ENCODE measurements at places on chromosomes 2 and 18.

DNA sequence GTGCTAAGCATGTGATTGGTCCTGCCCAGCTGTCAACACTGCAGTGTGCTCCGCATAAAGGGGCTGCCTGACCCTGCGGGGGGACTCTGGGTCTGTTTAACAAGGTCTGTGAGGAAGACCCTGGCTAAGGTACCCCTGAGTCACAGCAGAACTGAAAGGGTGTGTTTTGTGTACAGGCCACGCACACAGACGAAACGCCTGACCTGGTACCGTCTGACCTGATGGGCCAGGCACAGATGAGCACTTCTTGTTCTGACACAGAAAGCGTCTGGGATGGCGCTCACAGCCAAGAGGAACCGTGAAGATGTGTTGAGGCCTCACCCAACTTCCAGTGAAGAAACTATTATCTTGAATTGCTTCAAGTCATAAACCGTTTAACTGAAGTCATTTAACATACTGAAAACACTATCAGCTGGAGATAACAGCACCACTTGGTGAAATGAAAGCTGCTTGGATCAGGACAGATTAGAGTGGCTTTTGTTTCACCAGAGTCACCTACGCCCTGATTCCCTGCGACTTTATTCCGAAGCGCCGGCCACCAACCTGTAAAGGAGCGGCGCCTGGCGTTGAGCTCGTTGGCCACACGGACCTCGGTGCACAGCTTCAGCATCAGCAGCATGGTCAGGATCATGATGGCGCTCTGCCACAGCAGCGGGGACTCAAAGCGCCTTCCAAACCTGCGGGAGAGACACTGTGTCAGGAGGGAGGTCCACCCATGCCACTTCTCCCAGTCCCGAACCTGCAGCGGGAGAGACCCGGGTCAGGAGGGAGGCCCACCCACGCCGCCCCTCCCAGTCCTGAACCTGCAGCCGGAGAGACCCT is 8.5 kb downstream of the SLC66A2 start:
- no peak for DNase-seq

DNA sequence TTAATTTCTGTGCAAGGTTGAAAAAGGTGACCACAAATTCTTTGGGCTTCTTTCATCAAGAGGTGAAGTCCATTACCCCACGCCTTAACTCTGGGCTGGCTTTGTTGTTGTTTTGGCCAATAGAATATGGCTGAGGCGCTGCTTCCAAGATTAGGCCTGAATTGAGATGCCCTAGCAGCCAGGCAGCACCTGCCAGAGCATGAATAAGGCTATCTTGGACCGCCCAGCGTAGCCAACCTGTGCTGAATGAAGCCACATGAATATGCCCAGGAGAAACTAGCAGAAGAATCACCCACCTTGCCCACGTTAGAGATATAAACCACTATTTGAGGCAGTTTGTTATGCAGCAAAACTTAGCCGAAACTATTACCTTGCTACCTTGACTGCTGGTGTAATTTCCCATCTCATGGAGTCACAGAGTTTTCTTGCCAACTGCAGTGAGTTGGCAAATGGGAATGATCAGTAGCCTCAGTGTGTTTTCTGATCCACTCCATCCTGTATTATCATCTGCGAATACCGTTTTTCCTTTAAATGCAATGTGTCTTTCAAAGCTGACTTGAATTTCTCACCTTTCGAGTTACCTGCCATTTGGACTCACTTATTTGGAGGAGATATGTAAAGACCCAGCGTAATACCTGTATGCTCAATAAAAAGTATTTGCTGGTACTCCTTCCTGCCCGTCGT is 679 bp downstream of the TSGA10 start:
- DNase-seq: no peak

GRCh38 chr2:229270551-229271410 is at the start of gene PID1:
PID1 (minus strand) TSS chr2:229271287; CDS start chr2:229271043, 244 bp downstream.
- no peak for DNase-seq

DNA sequence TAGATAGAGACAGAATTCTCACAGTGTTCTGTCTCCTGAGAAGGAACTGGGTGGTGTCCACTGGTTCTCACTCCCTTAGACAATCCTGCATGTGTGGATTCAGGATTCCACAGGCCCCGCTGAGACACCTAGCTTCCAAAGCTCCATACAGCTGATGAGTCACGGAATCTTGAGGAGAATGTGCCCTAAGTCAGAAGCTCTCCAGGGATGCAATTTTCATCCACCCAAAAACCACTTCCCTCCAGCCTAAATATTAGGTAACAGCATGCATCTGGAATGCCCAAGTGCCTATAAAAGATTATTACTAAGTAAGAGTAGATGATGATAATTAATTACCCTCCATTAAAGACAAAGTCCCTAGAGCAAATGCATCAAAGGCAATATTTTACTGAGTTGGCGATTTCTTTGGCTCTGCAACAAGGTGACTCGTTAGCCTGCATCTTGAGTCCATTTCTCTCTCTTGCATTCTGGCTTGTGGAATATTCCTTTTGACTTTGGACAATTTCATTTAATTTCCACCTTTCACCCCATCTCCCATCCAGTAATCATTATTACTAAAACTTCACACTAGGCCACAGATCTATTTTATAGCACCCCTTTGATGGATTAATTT is 475.1 kb downstream of the TNS1 start:
- peak; percentile 58 for DNase-seq

- no peak for DNase-seq
These were observed 27.5 kb downstream of the CDH20 start for GRCh38 chr18:61360404-61361383.

DNA sequence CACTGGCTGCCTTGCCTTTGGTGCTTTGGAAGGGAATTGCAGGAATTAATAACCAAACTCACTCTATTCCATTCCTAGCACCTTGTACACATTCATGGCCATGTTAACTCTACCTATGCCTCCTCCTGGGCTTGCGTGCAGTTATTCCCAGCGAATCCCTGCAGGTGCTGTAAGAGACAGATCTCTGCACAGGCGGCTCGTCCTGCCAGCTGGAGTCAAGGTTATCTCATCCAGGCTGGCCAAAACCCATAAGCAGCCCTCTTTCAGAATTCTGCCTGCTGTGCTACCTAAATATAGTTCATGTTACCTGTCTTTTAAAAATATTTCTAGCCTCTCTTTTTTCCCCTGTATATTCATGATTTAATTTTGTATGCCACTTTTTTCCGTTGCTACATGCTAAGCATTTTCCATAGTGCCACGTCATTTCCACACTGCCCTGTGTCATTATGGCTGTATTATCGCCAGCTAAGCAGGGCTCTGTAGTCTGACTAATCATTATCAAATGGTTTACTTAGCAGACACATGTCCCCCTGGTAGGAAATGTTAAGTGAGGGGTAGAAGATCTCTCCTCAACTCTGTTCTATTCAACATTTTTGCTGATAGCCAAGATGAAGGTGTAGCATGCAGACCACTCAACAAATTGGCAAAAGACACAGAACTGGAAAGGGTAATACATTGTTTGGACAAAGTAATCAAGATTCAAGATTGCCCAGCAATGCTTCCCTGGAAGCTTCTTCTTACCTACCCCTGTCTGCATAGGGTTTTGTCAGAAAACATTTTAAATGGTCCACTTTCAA is 79.7 kb upstream of the TAF1B start:
- no peak for DNase-seq

DNA sequence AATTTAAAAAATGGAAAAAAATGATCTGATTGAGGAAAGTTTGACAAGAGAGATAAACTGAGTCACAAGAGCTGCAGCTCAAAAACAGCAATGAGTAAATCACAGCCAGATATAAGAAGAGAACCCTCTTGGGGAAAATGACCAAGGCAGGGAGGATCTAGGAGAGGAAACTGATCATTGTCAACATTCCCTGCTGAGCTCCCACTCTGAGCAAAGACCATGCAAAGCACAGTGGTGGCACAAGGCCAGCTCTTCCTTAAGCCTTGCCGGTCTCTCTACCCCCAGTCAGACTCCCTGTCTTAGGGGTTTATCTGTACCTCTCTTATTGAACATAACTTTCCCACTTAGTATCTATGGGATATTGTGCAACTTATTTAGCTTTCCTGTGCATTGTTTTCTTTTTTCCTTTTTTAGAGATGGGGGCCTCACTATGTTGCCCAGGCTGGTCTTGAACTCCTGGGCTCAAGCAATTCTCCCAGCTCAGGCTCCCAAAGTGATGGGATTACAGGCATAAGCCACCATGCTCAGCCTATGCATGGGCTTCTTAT is 54.0 kb upstream of the PPP1CB start:
- no peak for DNase-seq

GRCh38 chr2:216349366-216349765 is 22.9 kb downstream of the MARCHF4 start:
- no peak for DNase-seq

DNA sequence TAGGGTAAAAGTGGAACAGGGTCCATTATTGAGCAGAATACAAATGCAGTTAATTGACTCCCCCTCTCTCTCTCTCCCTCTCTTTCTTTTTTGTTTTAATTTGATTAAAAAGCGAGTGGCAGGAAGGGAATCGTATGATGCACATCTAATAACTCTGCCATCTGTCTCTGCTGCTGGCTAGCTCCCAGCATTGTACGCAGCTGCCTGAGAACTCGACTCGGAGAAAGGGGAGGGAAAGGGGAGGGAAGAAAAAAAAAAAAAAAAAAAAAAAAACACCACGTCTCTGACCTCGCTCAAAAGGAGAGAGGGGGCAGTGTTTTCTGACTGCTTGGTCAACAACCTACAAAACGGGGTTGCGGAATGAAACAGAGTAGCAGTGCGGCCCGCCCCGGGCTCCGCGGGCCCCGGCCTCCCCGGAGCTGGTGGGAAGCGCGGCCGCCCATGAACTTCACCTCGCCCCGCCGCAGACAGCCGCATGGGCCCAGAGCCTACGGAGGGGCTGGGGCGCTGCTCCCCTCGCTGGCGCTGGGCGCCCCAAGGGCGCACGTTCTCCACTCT is 265.7 kb downstream of the TCF4 start:
- DNase-seq: peak; percentile 94

GRCh38 chr2:59196491-59196890 is 955.4 kb upstream of the FANCL start:
- DNase-seq: no peak

DNA sequence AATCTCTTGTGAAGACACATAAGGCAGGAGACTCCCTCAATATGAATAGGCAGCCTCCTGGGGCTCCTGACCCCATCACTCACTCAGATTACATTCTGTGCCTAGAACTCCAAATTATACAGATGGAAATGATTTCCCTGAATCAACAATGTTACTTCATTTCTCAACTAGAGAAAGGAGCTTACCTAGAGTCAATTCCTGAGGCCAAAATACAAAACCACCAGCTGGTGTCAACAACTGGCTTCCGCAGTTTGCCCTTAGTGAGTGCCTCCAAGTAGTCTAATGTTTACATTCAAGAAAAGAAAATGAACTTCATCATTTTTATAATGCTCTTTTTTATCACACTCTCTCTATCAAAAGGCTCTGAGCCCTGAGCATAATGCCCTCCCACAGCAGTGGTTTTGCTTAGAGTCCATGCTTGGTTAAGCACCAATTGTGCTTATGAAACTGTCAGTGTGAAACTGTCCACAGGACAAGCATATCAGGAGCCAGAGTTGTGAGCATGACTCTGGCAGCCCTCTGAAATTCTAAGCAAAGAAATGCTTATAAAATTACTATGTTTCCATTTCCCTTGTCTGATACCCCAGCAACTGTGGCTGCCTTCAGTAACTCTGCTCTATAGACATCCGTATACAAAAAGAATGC is 305.7 kb upstream of the PKDCC start:
- DNase-seq: no peak
